Spinal cord (tissue), 10 donors: ENCODE measurements at places on chromosomes 12 and 14. TPM values are rescaled to one million over a fixed set of nuclear protein-coding genes. Genes with fewer than 3 reads are reported as not detected.

DNA sequence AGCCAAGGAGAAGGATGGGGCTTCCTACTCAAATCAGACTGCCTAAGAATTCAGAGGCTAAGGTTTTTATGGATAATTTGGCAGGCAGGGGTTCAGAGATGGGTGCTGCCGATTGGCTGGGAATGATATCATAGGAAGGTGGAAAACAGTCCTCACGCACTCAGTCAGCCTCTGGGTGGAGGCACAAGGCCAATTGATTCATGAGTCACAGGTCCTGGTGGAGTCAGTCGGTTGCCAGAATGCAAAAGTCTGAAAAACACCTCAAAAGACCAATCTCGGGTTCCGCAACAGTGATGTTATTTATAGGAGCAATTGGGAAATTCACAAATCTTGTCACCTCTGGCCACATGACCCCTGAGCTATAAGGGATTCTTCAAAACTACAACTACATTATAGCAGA lies 105.5 kb downstream of the GXYLT1 start:
- no peak overlapping the region for H3K4me3 ChIP-seq
- no peak overlapping the region for H3K27ac ChIP-seq
- DNase-seq = no peak
- no peaks in the 10 kb centered on the region for H3K4me1 ChIP-seq
- H3K36me3 ChIP-seq = no peaks in the 10 kb centered on the region

GRCh38 chr14:68661226-68662225 lies 131.3 kb downstream of the ZFP36L1 start:
- H3K4me3 ChIP-seq = no peak overlapping the region
- no peaks in the 10 kb centered on the region for H3K27me3 ChIP-seq

DNA sequence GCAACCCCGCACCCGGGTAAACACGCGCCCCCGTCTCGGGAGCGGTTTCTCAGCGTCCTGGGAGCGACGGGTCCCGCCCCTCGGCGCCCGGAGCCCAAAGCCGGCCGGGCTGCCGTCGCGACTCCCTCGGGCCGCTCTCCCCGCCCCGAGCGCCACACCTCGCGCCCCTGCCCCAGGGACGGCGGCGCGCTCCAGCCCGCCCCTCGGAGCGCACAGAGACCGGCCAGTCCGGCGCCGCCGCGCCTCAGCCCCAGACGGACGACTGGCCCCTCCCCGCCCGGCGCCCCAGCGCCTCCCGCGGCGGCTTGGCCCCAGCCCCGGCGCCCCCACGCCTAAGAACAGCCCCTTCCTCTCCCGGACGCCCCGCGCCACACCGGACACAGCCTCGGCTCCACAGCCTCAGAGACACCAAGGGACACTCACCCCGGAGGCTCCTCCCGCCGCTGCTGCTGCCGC lies 411 bp downstream of the BTBD7 start:
- peaks cover 11% of the 10 kb centered on the region for H3K4me1 ChIP-seq
- H3K27me3 ChIP-seq = no peaks in the 10 kb centered on the region
- peak; percentile 71 for DNase-seq
- H3K36me3 ChIP-seq = no peaks in the 10 kb centered on the region

DNA sequence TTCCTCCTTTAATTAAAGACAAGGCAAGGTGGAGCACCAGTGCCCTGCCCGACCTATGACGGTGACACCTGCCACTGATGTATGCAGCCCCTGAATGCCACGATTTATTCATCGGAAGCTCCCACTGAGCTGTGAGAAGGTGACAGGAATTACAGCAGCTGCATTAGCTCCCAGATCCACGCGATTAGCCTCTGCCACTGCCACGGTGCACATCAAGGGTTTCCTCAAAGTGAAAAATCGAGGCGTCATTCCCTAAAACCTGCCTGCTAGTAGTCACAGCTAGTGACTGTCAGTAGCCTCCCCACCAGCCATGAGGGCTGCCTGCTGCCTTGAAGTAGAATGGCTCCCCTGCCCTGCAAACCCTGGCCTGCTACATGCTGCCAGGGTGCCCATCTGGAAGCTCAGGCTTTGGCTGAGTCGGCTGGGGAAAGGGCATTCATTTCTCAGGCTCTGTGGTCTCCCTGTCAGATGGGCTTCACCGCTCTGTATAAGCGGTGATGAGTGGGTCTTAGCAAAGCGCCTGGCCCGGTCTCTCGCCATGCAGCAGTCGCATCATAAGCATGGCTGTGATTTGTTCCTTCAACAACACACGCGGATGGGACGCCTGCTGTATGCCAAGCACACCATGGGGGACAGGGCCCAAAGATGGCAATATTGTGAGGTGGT lies 8.2 kb upstream of the BCL11B start:
- H3K27me3 ChIP-seq = peaks cover 11% of the 10 kb centered on the region
- DNase-seq = no peak
- peaks cover 14% of the 10 kb centered on the region for H3K4me1 ChIP-seq
- H3K27ac ChIP-seq = no peak overlapping the region
- no peak overlapping the region for H3K4me3 ChIP-seq

DNA sequence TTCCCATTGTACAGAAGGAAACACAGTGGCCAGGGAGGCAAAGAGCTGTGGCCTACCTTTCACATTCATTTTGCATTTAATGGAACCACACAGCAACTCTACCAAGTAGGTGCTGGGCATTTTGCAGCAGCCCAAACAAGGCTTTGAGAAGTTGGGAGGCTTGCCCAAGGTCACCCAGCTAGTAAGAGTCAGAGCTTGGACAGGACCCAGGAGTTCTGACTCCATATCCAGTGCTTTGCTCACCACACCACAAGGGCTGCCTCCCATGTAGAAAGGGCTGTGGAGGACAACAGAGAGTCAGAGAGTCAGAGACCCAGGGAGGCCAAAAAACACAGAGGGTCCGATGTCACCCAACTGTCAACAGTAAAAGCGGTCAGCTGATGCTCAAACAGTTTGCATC lies 400.2 kb downstream of the BCL11B start:
- H3K4me1 ChIP-seq = no peaks in the 10 kb centered on the region
- no peak overlapping the region for H3K27ac ChIP-seq
- H3K27me3 ChIP-seq = no peaks in the 10 kb centered on the region
- no peak overlapping the region for H3K4me3 ChIP-seq

DNA sequence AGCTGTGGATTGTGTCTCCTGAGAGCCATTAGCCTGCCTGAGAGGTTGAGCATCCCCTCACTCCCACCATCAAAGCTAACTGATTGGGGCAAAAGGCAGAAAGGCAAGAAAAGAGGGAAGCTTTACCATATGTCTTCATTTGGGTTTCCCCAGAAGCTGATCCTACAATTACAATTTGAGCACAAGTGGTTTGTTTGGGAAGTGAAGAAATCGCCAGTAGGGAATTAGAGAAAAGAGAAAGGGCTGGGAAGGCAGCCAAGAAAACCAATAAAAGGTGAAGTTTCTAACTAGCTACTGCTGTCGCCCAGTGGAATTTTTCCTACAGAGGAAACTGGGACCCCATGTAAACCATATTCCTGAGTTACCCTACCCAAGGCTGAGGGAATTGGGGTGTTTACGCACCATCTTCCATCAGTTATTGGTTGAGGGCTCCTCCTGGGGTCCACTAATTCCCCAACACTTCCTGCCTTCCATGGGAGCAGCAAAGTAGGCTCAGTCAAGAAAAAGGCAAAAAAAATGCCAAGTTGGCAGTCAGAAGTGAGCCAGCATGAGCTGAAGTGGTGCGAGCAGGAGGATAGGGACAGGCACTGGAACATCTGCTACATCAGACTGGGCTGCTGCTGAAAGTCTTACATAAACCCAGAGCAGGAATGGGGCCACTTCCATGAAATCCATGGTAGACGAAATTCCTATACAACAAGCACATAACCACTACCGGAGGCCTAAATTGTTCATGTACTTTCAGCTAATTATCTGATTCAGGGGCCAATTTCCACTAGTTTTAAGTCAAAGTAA lies 17.3 kb downstream of the KCNK10 start:
- no peaks in the 10 kb centered on the region for H3K4me1 ChIP-seq
- no peak overlapping the region for H3K4me3 ChIP-seq
- no peaks in the 10 kb centered on the region for H3K36me3 ChIP-seq
- H3K27me3 ChIP-seq = no peaks in the 10 kb centered on the region
- DNase-seq = peak; percentile 78
- H3K27ac ChIP-seq = peak overlapping the region; percentile 6

GRCh38 chr14:21702316-21702715 lies 28.7 kb upstream of the OR4E1 start:
- H3K27ac ChIP-seq = no peak overlapping the region
- no peak overlapping the region for H3K4me3 ChIP-seq
- H3K27me3 ChIP-seq = no peaks in the 10 kb centered on the region
- H3K36me3 ChIP-seq = no peaks in the 10 kb centered on the region
- no peak for DNase-seq

The GALNT16 gene
- total RNA-seq = 20.4 TPM

The WSB2 gene
- total RNA-seq = 103 TPM
